ENCODE measurements at places on chromosomes 11 and 22.

GRCh38 chr22:48414651-48415050 lies 1413.0 kb downstream of the BRD1 start:
- DNase-seq, result no peak

DNA sequence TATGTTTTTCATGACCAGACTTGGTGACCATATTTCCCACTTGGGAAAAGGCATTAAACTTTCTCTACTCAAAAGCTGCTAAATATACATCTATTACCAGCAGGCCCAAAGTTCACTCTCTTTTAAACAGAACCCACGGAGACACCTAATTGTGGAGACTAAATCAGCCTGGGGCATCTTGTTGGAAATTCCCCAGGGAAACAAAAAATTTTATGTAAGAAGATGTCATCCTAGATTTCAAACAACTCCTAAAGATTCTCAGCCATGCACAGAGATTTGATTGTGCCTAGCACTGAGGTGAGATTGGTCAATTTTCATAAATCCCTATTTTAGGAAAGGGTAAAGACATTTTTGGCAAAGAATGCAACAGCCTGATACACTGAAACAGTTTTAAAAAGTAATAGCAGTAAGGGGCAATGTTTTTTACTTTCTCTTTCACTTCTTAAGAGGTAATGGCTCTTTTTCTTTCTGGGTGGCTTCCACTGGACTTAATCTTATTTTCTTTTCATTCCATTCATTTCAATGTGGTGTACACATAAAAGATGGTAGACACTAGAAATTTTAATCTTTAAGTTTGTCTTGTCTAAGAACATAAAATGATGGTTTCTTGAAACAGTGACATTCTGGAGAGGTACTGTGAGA lies 9.6 kb downstream of the OR52N2 start:
- no peak for DNase-seq

DNA sequence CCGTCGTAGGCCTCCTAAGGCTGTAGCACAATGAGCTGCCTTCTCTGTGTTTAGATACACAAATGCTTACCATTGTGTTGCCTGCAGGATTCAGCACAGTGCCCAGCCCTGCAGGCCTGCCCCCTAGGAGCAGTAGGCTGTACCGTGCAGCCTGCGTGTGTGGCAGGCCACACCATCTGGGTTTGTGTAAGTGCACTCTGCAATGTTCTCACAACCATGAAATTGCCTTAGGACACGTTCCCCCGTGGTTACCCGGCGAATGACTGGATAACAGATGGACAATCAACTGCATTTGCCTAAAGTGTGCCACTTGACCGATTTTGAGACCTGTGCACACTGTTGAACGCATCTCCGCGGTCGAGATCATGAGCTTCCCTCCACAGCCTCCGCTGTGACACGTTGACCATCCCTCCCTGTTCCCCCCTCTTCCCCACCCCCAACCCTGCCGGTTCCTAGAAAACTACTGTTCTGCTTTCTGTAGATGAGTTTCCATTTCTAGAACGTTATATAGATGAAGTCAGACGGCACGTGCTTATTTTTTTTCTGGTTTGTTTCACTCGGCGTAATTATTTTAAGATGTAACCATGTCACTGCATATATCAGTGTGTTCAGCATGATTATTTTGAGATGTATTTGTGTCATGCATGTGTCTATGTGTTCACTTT lies 22.2 kb upstream of the CTSD start:
- DNase-seq, result peak; percentile 80

DNA sequence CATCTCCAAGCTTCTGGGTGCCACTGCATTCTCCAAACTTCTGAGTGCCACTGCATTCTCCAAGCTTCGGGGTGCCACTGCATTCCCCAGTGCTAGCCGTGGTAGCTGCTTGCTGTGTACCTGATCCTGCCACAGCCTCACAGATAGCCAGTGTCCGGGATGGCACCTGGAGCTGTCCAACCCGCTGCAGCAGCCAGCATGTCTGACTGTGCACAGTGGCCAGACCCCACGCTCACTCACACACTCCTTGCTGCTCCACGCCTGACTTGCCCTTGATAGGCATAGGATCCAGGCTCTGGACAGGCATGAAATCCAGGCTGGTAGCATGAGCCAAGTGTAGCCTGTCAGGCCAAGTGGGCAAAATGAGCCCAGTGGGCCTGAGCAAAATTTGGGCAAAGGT lies 465.0 kb downstream of the GUCY1A2 start:
- DNase-seq, result no peak

DNA sequence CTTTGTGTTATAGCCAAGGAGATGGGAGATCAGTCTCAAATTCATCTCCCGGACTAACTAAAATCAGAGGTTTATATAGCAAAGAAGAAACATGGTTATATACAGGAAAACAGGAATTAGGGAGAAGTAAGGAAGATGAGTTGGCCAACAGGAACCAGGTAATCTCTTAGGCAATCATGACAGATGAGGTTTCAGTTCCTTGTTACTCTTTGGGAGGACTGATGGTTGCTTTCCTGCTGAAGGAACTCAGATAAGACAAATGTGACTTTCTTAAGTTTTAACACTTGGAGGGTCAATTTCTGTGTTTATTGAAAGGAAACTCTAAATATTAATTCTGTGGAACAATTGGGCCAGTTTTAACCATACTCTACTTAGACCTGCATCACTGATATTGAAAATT lies 1072.0 kb upstream of the CNTN5 start:
- DNase-seq, result no peak

- peak; percentile 64 for DNase-seq
Observed at GRCh38 chr22:46068593-46069491, 81.5 kb upstream of the PPARA start.

- no peak for DNase-seq
Observed at GRCh38 chr11:9609841-9610240, 36.4 kb downstream of the WEE1 start.

- no peak for DNase-seq
Observed at GRCh38 chr11:107385361-107385981, 72.2 kb downstream of the CWF19L2 start.

- no peak for DNase-seq
Observed at GRCh38 chr11:47403571-47403970, 4.8 kb upstream of the SLC39A13 start.

DNA sequence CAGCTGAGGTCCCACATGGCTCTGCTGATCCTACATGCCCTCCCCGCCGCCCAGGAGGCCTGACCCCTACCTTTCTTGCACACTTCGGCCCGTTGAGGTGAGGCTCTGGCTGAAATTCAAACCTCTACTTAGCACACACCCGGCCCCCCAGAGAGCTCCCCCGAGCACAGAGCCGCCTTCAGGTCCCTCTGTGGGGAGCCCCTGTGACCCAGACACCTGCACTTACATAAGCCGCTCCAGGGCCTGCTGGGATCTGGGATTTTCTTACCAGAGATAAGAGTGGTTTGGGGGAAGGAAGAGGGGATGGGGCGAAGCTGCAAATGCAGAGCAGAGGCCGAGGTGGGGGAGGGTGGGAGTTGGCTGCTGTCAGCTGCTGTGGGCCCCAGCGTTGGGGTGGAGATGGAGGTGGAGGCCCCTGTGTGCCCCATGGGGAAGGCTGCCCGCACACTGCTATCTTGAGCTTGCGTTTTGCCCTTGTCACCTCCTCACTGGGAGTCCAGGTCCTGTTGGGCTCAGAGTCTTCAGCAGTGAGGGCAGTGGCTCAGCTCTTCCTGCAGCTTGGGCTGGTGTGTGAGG lies 30.6 kb downstream of the CAPN1 start:
- DNase-seq, result no peak

DNA sequence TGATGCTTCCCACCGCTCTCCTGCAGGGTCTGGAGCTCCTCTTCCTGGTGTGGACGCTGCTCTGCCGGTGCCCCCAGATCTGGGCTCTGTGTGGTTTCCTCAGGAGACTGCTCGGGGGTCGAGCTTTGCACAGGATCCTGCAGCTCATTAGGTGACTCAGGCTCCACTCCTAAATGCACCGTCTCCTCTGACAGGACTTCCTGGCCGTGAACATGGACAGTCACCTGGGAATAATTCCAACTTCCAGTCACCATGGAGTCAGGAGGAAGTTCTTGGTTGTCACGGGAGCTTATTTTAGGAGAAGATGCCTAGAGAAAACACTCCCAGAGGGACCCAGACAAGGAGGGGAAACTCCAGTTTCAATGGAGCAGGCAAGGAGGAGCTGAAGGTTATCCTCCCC lies 11.9 kb downstream of the ZNF202 start:
- no peak for DNase-seq

DNA sequence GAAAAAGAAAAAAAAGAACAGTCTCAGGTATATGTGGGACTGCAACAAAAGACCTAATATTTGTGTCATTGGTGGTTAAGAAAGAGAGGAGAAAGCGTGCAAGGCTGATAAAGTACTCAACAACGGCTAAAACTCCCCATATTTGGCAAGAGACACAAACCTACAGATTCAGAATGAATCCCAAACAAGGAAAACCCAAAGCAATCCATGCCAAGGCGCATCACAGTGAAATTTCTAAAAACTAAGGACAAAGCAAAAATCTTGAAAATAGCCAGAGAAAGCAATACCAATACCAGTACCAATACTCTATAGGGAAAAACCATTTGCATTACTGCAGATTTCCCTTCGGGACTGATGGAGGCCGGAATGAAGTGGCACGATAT lies 32.4 kb upstream of the SEPTIN5 start:
- DNase-seq, result no peak

DNA sequence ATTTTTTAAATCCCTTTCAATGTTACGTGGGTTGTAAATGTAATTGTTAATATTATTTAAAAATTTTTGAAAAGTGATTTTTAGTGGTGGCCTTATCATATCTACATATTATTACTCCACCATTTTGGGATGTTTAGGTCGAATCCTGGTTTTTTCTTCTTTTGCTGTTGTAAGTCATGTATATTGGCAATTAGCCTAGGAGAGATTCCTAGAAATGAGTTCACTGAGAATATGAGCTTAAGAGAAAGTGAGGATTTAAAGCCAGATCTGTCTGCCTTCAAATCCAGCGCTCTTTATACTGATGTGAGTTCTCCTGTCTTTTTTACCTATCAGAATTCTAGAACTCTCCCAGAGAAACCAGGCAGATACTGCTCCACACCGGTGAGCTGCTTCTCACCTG lies 56.1 kb downstream of the PTPRJ start:
- no peak for DNase-seq

GRCh38 chr22:37545703-37546436 lies 14.4 kb upstream of the CDC42EP1 start:
- no peak for DNase-seq

All from NCI-H524 (cell line).